Adipocyte (in vitro differentiated cells): ENCODE measurements at places on chromosomes 4 and X.

DNA sequence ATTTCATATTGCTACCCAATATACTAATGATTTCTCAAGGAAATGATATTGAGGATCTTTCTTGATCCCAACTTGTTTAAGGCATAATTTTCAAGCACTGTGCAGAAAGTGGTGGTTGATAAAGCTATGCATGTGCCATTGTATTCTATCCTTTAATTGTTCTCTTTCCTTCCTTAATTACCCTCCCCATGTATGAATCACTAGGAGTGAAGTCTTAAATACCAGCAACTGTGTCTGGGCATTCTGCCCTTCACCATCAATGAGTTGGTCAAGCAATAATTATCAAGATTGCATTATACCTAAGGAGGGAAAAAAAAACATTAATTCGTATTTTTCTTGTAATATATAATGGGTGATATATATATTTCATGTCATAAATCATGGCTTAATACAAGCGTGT lies 111.8 kb upstream of the FRMPD4 start:
- no peak for DNase-seq

- peak; percentile 81 for DNase-seq
Measured at GRCh38 chr4:141275834-141276233, 55.1 kb downstream of the ZNF330 start.

DNA sequence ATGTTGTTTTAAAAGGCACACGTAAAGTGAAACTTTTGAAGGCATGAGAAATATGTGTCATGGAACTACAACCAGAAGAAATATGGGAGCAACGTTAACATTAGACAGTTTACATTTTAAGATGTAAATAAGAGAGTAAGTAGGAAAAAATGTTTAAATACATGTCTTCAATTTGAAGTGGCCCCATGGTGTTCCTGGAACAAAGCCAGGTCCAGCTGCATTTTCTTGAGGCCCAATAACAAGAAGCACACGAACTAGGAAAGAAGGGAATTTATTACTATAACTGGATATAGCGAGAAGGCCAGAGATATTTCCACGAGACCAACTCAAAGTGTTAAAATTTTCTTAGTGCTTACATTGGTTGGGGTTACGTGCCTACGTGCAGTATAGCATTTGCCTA lies 458.1 kb downstream of the KCTD8 start:
- no peak for DNase-seq

DNA sequence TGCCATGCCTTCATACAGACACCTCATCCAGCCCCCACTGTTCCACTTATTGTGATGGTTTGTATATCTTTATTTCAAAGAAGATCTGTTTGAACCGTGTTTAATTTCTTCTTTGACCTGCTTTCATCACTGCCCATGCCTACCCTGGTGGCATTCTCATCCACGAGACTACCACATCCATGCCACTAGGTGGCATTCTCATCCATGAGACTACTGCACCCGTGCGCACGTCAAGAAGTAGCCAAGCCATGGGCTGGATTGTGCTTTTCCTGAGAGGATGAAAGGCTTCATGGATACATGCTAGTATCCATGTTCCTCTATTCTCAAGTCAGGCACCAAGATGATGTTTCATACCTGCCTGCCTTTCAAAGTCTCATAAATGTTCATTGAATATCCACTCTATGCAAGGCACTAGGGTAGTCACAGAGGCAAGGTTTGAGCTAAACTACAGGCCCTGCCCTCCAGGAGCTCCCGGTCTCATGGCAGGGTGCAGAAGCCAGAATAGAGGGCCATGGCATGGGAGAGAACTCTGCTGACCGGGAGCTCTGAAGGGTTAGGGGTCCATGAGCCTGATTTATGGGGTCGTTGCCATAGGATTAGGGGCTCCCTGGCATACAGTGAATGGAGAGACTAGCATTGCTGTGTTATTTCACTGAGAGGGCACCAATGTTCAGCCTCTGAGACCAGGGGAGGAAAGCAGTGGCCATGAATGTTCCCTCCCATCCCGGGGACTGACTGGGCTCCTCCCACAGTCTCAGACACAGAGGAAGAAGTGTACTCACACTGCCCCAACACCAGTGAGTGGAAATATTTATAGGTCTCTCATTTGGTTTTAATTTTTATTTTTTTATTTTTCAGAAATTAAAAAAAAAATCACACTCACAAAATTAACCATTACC lies 24.8 kb upstream of the EOLA2 start:
- peak; percentile 78 for DNase-seq

- peak; percentile 47 for DNase-seq
Measured at GRCh38 chr4:85149676-85150075, 183.2 kb upstream of the WDFY3 start.

DNA sequence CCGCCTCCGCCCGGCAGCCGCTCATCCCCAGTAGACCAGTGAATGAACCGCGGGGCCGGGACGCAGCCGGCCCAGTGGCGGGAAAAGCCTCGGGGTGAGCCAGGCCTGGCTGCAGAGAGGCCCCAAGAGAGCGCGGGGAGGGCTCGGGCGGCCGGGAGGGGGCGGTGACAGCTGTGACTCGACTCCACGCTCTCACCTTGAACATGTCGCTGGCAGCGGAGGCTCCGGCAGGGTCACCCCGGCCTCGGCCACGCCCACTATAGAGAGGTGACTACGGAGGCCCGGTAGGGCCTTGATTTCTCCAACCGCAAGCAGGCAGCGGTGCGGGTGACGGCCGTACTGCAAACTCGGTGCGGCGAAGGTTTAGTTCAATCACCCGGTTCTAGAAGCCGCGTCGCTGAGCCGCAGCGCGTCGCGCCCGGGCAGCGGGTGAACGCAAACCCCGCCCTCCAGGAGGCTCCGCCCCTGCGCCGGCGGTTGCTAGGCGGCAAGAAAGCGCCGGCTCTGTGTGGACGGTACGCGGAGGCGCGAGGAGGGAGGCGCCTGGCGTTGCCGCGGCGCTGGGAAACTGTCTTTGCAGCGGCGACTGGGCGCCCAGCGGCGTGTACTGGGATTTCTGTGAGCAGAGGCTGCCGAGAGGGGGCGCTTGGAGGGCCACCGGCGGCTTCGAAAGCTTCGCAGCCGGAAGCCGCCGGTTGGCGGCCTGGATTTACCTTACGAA lies at the start of the genes APOO and CXorf58:
APOO (minus strand) TSS at position 441 of the 721 bp plus-strand sequence; CDS start at position 205, 236 bp downstream.
CXorf58 (plus strand) TSS at position 509 of the 721 bp plus-strand sequence. CDS start 2,297 bp downstream, outside the sequence.
- DNase-seq = peak; percentile 95

DNA sequence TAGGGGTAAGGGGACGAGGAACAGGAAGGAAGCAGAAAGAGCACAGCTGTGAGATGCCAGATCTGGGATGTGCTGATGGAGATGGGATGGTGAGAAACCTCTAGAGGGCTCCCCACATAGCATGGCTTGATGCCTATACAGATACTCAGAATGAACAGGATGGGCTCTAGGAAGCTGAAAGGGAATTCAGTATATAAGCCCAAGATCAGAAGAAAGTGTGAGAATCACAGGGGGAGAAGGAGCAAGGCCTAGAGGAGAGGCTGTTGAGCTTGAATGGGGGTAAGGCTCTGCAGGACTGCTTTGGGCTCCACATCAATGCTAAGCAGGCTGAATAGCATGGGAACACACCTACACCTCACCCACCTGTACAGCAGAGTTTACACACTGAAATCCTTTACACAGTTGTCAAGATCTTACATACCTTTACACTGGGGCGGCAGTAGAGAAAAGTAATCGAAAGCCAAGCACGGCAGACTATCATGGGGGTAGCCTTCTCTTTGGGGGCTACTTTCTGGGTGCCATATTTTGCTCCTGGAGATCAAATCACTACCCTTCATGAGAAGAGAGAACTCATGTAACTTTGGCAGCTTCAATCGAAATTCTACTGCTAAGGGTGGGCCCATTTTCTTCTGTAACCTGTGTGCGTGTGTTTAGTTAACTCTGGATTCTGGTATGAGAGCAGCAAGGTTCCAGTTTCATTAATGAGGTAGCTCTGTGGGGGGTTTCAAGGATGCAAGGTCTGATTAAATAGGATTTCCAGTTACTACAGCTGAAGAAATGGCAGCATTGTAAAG lies 30.6 kb downstream of the HOPX start:
- DNase-seq = no peak

GRCh38 chr4:8919651-8920288 lies 48.1 kb upstream of the HMX1 start:
- DNase-seq = no peak

DNA sequence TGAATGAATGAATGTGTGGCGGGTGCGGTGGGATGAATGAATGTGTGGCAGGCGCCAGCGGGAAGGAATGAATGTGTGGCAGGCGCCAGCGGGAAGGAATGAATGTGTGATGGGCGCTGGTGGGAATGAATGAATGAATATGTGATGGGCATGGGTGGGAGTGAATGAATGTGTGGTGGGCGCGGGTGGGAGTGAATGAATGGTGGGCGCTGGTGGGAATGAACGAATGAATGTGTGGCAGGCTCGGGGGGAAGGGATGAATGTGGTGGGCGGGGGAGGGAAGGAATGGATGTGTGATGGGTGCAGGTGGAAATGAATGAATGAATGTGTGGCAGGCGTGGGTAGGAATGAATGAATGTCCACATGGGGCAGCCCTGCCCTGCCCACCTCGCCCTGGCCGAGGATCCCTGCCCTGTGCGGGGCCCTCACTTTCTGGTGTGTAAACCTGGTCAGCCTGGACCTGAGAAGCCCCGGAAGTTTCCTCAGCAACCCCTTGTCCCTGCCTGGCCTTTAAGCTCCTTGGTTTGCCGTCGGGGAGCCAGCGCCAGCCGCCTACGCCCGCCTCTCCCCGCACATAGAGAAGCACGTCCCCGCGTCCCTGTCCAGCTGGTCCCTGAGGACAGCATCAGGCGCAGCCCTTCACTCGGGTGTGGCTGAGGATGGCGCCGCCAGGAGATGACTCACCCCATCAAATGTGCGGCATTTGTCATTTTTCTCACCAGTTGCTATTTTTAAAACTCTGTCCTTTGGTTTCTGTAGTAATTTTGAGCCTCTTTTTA lies 112.8 kb upstream of the LRPAP1 start:
- peak; percentile 29 for DNase-seq

DNA sequence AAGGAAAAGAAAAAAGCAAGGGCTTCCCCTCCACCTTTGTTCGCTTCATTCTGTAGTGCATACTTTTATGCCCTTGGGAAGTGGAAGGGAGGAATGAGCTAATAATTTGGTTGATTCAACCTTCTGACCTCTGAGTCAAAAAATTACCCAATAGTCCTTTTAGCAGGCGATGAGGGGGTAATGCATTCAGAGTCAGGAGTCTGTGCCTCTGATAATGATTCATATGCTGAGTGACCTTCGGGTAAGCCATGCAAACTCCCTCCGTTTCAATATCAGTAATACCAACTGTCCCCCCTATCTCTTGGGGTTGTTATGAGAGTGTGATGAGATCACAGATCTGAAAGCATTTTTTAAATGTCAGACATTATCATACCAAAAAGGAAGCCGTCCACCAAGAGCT lies 41.6 kb upstream of the ACSL4 start:
- DNase-seq = peak; percentile 44
